ENCODE measurements at places on chromosomes 11 and 22.
A peak's percentile ranks its signal among the peaks of the same experiment; 100 is the strongest.

DNA sequence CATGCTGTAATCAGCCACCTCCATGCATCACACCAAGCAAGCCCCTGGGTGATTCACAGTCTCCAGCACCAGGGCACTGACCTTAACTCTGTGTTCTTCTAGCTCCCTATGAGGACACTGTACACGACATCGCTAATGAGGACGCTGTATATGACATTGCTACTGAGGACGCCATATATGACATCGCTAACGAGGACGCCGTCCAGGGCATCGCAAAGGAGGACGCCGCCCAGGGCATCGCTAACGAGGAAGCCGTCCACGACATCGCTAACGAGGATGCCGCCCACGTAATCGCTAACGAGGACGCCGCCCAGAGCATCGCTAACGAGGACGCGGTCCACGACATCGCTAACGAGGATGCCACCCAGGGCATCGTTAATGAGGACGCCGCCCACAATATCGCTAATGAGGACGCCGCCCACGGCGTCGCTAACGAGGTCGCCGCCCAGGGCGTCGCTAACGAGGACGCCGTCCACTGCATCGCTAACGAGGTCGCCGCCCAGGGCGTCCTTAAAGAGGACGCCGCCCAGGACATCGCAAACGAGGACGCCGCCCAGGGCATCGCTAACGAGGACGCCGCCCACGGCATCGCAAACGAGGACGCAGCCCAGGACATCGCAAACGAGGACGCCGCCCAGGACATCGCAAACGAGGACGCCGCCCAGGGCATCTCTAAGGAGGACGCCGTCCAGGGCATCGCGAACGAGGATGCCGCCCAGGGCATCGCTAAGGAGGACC is 34.5 kb upstream of the DGCR6L start:
- DNase-seq, result no peak

DNA sequence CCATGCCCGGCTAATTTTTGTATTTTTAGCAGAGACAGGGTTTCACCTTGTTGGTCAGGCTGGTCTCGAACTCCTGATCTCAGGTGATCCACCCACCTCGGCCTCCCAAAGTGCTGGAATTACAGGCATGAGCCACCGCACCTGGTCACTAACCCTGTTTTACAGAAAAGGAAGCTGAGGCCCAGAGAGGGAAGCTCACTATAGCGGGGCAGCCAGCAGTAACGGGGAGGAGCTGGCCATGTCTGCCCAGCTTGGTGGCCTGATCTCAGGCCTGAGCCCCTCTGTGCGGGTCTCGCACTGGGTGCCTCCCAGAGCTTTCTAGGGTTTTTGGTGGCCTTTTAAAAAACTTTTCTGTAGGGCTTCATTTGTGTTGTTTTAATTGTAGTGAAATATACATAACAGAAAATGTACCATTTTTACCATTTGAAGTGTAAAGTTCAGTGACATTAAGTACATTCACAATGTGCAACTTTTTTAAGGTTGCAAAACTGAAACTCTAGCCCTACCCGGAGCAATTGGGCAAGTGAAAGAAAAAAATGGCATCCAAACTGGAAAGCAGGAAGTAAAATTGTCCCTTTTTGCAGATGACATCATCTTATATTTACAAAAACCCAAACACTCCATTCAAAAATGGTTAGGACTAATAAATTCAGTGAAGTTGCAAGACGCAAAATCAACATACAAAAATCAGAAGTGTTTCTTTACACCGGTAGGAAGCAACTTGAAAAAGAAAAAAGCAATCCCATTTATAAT is 14.5 kb upstream of the CYTH4 start:
- DNase-seq, result no peak

GRCh38 chr22:24338726-24339451 is 68.3 kb downstream of the SPECC1L start:
- no peak for DNase-seq

DNA sequence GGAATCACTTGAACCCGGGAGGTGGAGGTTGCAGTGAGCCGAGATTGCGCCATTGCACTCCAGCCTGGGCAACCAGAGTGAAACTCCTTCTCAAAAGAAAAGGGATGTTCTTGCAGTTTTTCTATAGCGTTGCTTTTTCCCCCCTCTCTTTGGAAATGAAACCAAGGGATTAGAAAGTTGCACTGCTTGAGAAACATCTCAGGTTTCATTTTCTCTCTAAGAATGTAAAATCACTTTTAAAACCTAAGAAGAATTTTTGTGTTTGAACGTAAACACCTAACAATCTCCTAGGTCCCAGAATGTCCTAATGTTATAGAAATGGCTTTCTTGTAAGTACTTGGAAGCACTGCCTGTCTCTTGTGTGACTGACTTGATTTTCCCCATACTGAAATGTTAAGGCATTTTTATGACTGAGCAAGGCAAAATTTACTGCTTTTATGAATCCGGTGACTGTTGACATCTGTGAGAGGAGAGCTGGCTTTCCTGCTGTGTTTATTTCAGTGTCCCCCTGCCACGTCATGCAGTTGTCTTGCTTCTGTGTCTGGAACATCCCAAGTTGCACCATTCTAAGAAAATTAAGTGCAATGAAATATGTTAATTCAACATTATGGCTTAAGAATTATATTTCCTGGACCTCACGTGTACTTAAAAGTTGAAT is 37.7 kb downstream of the NF2 start:
- DNase-seq, result no peak

DNA sequence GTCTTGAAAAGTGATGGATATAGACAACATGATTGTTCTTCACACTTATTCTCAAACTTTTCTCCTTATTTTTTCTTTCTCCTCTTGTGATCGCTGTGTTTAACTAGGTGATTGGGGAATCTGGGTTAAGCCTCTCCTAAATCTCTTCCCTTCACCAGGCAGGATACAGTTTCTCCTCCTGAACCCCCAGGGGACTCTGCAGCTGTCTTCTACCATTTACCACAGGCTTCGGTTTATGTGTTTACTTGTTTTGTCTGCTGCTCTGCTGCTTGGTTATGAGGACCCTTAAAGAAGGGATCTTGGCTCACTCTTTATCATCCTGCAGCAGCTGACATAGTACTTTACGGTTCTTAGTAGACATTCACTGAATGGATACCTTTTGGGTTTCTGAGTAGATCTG is 124.2 kb downstream of the NCAM1 start:
- DNase-seq, result no peak

DNA sequence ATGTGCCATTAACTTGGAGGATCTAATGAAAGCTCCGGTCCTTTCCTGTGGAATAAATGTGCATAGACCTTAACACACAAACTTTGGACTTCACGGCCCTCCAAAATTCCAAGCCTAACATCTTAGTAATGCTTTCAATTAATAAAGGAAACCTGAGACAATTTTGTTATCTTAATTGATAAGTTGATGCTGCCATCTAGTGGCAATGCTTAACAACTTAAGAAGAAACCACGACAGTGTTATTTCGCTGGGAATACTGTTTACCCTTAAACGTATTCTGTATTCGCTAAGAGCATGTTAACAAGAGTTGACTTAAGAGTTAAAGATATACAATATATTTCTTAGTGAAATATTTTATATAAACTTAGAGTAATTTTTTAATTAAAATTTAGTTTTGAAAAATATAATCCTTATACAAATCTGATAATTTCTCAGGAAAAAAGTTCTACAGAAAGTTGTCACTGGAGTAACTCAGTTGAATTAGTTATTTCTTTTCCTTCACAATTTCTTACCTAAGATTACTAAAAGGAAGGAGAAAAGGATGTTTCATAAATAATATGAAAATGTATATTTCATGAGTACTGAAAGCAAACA is 35.0 kb upstream of the OR9G4 start:
- DNase-seq, result no peak

- DNase-seq, result no peak
Measured at GRCh38 chr11:63839508-63840355, 822 bp downstream of the MARK2 start.

GRCh38 chr11:126456783-126457542 is 101.5 kb downstream of the ST3GAL4 start:
- DNase-seq, result no peak

DNA sequence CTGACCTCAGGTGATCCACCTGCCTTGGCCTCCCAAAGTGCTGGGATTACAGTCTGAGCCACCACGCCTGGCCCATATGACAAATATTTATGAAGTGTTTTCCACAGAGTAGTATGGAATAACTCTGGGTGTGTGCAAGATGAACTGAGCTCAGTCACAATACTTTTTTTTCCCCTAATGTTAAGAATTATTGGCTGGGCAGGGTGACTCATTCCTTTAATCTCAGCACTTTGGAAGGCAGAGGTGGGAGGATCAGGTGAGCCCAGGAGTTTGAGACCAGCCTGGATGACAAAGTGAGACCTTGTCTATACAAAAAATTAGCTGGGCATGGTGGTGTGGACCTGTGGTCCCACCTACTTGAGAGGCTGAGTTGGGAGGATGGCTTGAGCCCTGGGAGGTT is 6.4 kb downstream of the PTPRJ start:
- no peak for DNase-seq

DNA sequence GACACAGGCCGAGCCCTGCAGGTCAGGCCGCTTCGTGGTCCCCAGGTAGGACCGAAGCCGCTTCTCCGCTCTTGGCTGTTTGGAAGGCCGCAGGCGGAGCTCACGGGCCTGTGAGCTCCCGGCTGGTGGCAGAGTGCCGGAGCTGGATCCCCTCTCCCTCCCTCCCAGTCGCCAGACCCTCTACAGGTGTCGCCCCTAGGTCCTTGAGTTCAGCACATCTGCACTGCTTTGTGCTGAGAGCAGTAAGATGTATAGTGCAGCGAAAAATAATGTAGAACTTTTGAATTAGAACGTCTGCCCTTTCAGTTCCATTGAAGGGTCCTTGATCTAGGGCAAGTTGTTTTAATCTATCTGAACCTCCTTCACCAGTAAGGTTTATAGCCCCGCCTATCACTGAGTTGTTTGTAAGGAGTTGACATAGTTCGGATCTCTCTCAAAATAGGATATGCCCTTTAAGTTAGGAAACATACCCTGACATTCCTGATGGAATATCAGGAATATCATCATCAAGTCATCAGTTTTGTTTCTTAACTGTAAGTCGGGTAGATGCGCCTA is 419 bp downstream of the ANKRD49 start:
- DNase-seq, result no peak

GRCh38 chr22:44218071-44218470 is 37.3 kb downstream of the PARVG start:
- no peak for DNase-seq

DNA sequence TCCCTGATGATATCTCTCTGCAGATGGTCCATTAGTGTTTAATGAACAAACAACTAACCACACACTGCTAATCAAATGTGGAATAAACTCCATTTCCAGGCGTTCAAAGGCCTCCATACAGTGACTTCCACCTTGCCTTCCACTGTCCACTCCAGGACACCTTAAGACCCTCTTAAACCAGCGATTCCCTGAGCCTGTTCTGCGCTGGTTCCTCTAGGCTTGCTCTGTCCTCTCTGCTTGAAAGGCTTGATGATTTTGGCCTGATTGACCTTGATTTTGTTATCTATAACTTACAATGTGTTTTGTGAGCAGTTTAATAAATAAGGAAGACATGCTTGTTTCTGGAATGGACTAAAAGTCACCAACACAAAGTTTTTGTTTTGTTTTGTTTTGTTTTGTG is 12.0 kb downstream of the OVCH2 start:
- no peak for DNase-seq

- DNase-seq, result peak; percentile 21
Measured at GRCh38 chr22:37746366-37747079, 49.7 kb downstream of the TRIOBP start.

- DNase-seq, result no peak
Measured at GRCh38 chr11:45683271-45684058, 18.0 kb upstream of the CHST1 start.

GRCh38 chr11:35798423-35798822 is 135.8 kb downstream of the TRIM44 start:
- DNase-seq, result no peak

- no peak for DNase-seq
Measured at GRCh38 chr11:132898021-132898420, 634.3 kb downstream of the OPCML start.

- DNase-seq, result no peak
Measured at GRCh38 chr11:86637988-86638387, 34.4 kb downstream of the ME3 start.

GRCh38 chr11:72111300-72112142 is 974 bp downstream of the ANAPC15 start:
- no peak for DNase-seq

DNA sequence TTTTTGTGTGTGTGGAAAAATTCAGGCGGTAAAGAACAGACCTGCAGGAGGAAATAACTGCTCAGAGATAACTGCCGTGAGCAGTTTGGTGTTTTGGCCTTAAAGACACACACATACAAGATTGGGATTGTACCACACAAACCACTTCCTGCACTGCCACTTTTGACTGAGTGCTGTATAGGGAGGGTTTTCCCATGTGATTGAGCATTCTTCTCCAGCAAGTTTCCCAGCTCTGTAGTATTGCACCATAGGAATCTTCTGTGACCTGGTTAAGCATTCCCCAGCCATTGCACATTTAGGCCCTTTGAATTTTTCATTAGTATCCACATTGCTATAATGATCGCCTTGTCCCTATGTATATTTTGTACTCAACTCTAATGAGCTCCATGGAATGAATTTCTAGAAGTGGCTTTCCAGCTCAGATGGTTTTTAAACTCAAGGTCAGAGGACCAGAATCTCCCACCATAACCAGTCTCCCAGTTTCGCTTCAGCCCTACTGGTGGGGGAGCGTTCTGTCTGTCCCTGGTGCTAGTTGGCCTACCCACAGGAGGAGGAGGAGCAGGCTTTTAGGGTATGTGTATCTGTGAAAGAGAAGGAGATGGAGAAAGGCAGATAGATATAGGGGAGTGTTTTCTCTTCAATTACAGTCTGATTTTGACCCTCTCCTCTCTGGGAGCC is 9.3 kb downstream of the CD82 start:
- no peak for DNase-seq

DNA sequence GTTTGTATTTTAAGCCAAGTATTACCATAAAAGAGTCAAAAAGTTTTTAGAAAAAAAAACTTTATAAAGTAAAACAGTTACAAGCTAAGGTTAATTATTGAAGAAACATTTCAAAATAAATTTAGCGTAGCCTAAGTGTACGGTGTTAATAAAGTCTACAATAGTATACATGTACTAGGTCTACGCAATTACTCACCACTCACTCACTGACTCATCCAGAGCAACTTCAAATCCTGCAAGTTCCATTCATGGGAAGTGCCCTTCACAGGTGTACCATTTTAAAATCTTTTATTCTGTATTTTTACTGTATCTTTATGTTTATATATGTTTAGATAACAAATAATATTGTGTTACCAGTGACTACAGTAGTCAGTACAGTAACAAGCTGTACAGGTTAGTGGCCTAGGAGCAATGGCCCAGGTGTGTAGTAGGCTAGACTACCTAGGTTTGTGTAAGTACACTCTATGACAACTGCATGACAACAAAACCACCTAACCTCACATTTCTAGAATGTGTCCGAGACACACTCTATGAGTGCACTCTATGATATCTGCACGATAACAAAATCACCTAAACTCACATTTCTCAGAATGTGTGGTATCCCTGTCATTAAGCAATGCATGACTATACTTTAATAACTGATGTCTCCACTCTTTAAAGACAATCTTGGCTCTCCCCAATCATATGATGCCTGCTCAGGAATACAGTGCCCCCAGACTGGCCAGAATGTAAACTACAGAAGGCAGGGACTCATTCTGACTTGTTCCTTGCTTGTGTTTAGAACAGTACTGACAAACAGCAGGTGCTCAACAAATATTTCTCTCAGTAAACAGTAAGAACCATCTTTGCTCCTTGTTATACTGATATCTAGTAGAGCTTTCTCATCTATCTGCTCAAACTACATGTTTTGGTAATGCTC is 21.2 kb downstream of the KMT5B start:
- DNase-seq, result no peak

Data from T-helper 17 cell (primary cell).